Muscle of back (tissue), 13 donors: ENCODE measurements at places on chromosomes 3 and 15.

DNA sequence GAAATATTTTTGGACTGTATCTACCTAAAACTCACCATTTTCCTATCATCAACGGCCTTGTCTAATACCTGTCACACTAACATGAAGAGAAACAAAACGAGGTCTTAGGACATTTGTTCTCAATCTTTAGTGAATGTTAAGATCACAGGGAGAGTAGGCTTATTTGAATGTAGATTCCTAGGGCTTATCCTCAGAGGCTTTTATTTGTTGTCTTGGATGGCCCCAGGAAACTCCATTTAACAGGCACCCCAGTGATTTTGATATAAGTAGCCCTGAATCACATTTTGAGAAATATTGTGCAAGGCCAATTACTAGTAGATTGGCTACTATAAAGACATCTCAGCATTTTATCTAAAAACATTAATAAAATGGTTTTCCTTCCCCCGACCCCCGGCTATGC, 367.4 kb downstream of the GAP43 start:
- DNase-seq: no peak

DNA sequence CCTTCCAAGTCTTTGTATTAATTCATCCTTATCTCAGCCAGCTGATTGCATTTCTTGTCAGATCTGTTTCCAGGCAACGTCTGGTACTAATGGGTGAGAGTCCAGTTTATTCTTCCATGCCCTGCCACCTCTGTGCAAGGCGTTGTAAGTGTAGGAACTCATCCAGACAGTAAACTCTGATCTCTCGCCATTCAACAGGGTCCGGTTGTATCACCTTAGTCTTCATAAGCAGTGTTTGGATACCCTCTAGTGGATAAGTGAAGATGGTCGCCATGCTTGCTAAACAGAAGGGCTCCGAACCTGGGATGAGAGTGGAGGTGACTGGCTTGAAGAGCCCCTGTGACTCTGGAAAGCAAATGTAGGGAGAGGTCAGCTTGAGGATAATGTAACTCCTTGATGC, 51.6 kb upstream of the CMTM7 start:
- DNase-seq: peak; percentile 33

- DNase-seq: no peak
Observed at GRCh38 chr15:58444658-58445332, 13.0 kb downstream of the LIPC start.

DNA sequence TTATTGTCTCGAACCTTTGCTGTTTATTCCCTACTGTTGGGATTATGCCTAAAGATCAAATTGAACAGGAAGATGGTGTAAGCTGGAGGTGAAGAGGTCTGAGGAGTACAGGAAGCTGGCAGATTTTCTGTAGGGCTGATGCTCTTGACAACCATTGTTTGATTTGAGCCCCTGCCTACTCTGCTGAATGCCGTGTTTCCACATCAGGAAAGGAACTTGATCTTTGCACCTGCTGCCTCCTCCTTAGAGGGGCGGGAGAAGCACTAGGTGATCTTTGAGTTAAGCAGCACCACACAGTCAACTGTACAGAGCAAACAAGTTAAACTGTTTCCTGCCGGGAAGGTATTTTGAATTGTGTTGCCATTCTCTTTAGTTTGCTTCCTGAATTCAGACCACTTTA, 364.6 kb upstream of the EPHA6 start:
- peak; percentile 5 for DNase-seq

GRCh38 chr3:111767756-111768445, 91.2 kb upstream of the PHLDB2 start:
- DNase-seq: no peak

DNA sequence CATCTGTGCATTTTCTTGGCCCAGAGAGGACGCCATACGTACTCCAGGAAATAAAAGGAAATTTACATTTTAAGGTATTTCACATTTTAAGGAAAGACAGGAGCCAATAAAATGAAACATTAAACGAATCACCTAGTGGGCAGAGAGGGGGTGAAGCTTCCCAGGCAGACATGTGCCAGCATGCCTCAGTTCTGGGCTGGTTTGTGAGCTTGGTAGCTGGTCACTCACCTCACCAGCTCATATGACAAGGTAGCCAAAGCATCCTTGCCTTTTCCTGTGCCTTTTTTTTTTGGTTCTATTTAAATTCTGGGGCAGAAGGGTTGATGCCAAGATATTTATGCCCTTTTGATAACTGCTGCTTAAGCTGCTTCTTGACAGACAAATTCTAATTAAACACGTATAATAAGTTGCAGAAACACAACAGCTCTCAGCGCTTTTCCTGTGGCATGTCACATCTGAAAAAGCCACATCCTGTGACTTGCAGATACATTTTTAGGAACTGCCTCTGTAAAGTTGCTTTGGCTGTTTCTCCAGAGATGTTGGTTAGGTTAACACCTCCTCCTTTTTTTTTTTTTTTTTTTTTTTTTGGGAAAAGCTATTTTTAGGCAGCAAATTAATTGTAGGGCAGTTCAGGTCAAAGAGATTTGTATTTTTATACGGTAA, 218.6 kb downstream of the PDCD6IP start:
- DNase-seq: no peak

DNA sequence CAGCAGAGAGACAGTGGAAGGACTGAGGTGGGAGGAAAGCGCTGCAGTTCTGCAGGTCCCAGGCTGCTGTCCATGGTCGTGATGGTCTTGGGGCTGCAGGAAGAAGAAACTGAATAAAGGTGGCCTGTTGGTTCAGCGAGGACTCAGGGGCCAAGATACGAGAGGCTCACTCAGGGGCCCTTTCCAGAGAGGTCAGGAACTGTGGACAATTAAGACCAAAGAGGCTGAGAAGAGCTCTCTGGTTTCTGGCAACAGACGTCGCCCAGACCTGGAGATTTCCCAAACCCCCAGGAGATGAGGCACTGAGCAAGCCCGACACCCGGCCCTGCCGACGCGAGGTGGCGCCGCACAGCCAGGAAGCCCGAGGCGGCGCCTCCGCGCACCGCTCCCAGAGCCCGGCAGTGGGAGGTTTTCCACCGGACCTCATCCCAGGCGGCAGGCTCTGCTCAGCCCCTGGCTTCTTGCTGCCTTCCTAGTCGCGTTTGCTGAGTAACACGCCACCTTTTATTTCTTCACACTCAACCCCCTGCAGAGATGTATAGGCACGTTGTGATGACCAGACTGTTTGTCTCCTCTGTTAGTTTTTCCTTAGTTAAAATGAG, 56.4 kb upstream of the ARRDC4 start:
- peak; percentile 56 for DNase-seq
